ENCODE measurements at places on chromosomes 1 and 21.

DNA sequence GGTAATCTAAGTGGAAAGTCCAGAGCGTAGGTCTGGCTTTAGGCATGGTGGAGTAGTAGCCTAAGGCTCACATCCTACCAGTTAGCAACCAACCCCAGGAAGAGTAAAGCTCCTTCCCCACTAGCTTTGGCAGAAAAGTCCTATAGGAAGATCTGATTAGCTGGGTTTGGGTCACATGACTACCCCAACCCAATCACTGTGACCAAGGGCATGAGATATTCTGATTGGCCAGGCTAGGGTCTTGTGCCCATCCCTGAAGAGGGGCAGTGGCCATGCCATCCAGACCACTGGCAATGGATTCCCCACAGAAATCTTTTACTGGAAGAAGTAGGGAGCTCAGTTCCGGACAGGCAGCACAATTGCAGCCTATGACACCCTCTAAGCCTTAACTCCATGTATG is 58.6 kb upstream of the CD34 start:
- H3K4me1 ChIP-seq = no peaks in the 10 kb centered on the region
- DNase-seq = no peak
- H3K36me3 ChIP-seq = no peaks in the 10 kb centered on the region
- H3K27ac ChIP-seq = no peak overlapping the region
- H3K27me3 ChIP-seq = no peaks in the 10 kb centered on the region

DNA sequence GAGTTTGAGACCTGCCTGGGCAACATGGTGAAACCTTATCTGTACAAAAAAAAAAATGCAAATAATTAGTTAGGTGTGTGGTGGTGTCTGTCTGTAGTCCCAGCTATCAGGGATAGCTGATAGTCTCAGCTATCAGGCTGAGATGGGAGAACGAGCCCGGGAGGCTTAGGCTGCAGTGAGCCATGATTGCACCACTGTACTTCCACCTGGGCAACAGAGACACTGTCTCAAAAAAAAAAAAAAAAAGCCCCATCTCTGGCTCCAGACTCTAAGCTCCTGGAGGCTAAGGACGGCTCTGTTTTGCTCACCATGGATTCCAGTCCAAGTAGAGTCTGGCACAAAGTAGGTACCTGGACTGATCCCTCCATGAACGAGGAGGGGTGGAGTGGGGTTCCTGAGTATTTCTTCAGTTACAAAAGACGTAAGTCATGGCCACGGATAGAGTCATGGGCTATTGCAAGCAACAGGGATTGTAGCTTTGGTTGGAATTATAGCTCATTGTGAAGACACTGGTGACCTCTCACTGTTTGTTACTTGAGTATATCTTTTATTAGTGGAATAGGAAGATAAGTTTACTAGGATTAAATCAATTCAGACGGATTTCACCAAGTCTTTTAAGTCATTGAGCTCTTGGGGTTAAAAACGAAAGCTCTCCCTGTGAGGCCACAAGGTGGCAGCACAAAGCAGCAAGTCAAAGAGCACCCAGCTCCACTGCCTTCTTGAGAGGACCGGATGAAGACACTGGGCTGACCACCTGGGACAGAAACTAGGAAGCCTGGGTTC is 35.6 kb upstream of the TMEM61 start:
- no peaks in the 10 kb centered on the region for H3K36me3 ChIP-seq
- no peak overlapping the region for H3K4me3 ChIP-seq
- peak; percentile 77 for DNase-seq
- no peaks in the 10 kb centered on the region for H3K4me1 ChIP-seq
- no peak overlapping the region for H3K27ac ChIP-seq
- no peaks in the 10 kb centered on the region for H3K27me3 ChIP-seq

DNA sequence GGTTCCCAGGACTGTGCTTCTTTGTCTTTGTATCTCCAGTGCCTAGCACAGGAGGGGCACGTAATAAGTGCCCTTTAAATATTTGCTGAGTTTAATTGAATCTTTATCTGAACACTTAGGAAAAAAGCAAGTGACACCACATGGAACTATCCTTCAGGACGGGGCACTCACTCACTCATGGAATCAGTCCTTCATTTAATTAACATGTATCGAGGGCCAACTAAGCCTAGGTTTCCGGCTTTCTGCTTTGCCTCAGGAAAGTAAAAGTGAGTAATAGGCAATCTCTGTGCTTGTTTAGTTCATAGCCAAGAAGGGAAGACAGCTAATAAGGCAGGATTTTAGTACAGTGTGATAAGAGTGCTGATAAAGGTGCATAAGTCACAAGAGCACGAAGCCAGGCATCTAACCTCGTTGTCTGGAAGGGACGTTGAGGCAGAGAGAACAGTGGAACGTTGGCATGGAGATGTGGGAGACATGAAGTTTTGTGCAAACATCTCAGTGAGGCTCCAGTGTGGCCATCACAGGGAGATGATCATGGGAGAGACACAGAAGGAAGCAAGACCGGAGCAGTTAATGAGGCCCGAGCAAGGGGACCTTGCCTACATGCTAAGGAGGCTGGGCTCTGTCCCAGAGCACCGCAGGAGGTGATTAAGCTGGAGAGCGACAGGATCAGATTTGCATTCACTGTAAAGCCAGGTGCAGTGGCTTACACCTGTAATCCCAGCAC is 54.1 kb upstream of the TRIM67 start:
- no peak for DNase-seq
- H3K36me3 ChIP-seq = no peaks in the 10 kb centered on the region
- H3K27me3 ChIP-seq = no peaks in the 10 kb centered on the region
- no peaks in the 10 kb centered on the region for H3K4me1 ChIP-seq
- no peak overlapping the region for H3K4me3 ChIP-seq
- H3K27ac ChIP-seq = no peak overlapping the region

DNA sequence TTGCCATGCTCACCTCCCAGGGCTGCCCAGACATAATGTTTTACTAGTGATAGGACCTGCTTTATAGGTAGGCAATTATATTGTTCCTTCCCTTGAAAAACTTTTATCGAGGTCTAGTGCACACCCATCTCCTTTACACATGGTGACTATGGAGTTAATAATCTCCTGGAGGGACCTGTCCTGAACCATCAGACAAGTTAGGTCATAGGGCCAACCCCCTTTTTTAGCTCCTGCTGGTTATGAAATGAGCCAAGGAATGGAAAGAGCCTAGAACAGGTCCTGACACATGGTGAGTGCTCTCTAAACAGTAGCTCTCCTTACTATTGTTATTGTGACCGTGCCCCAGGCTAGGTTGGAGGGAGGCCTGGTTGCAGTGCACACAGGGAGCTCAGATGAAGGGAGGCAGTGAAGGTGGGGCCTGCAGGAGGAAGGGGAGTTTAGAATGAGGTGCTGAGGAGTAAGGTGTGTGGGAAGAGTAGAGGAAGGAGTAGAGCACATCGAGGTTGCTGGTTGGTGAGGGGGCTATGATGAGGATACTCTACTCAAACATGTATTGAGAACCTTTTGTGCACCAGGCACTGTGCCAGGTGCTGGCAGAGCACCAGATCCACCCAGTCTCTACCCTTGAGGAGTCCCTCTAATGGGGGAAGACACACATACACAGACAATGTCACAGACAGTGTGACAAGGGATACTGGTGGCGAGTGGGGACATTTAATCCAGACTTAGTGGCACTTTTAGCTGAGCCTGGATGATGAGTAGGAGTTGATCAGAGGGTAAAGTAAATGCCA is 14.1 kb upstream of the LMNA start:
- no peak for DNase-seq
- no peak overlapping the region for H3K4me3 ChIP-seq
- no peaks in the 10 kb centered on the region for H3K36me3 ChIP-seq
- peaks cover 19% of the 10 kb centered on the region for H3K4me1 ChIP-seq
- no peaks in the 10 kb centered on the region for H3K27me3 ChIP-seq

GRCh38 chr1:172745014-172745413 is 86.1 kb downstream of the FASLG start:
- no peak overlapping the region for H3K27ac ChIP-seq
- DNase-seq = peak; percentile 81
- no peak overlapping the region for H3K4me3 ChIP-seq

DNA sequence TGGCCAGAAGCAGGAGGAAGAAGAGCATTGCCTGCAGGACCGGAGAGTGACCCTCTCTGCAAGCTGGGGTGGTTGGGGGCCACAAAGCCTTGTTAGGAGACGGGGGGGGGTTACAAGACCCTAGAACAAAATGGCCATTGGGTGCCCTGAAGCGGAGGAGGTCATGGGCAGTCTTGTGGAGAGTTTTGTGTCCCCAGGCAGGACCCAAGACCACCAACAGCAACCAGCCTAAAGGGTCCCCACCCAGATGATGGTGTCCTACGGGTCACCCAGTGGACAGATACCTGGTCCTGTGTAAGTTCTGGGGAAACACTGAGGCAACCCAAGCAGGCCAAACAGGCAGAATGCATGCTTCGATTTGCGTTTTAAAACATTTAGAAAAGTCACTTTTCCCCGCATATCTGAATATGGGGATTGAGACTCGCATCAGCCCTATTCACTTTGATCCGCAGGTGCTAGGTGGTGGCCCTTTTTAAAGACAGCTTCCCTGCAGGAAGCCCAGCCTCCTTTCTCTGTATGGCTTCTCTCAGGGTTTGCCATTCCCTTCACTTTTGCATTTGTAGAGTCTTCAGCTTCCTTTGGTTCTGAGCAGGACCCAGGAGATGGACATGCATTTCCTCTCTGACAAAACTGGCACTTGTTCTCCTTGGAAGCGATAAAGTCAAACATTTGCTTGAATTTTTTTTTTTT is 21.1 kb downstream of the GNG4 start:
- H3K4me3 ChIP-seq = no peak overlapping the region
- H3K36me3 ChIP-seq = no peaks in the 10 kb centered on the region
- no peaks in the 10 kb centered on the region for H3K27me3 ChIP-seq
- peaks cover 3% of the 10 kb centered on the region for H3K4me1 ChIP-seq
- no peak overlapping the region for H3K27ac ChIP-seq

- H3K36me3 ChIP-seq = no peaks in the 10 kb centered on the region
- H3K27me3 ChIP-seq = peaks cover 32% of the 10 kb centered on the region
- 0 out of 2 replicates have a peak, but pooled peaks cover 8% of the 10 kb centered on the region for H3K4me1 ChIP-seq
- H3K27ac ChIP-seq = no peak overlapping the region
- DNase-seq = no peak
Measured at GRCh38 chr21:41501919-41502318, 6.0 kb downstream of the TMPRSS2 start.

DNA sequence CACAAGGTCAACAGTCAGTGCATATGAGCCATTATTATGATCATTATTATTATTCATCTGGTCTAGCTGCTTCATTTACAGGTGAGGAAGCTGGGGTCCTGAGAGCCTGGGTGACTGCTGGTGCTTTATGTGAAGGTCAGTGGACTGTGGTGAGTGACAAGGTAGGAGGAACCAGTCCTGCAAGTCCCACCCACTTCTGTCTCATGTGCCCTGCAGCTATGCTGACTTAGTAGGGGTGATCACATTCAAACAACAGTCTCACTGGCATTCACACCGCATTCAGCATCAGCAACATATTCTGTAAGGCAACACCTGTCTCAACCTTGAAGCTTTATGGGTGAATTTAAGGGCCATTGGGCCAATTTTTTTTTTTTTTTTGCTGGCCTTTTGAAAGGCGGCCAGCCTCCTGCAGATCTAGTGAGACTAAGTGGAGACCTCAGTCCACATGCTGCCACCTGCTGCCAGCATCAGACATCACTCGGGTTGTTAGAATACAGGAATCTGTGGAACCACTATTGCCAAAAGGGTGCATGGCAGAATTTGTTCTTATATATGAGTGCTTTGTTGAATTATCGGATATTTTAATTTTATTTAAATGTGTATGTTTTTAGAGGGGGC is 59.9 kb upstream of the CACNA1E start:
- H3K27ac ChIP-seq = no peak overlapping the region
- no peaks in the 10 kb centered on the region for H3K4me1 ChIP-seq
- no peaks in the 10 kb centered on the region for H3K27me3 ChIP-seq
- H3K36me3 ChIP-seq = no peaks in the 10 kb centered on the region
- no peak overlapping the region for H3K4me3 ChIP-seq

DNA sequence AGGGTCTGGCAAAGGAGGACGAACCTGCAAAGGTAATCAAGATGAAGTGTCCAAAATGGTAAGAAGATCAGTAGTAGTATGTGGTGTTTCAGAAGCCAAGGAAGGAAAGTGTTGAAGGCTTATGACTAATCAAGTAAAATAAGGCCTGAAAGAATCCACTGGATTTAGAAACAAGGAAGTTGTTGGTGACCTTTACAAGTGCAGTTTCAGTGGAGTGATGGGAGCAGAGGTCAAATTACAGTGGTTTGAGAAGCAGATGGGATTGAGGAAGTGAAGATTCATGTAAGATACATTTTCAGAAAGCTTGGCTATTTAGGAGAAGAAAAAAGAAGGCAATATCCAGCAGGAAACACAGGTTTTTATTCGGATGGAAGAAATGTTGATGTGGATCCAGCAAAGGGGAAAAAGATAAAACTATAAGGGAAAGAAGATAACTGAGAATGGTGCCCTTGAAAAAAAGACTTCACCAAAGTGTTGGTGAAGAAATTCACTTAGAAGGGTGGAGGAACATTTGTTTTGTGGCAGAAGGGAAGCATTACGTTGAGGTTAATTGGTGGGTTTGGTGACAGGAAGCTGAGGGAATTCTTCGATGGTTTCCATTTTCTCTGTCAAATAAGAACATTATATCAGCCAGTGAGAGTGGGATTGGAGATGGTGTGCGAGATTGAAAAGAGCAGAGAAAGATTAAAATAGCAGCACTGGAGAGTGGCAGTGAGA is 2.1 kb downstream of the ARMH1 start:
- H3K27me3 ChIP-seq = no peaks in the 10 kb centered on the region
- no peak for DNase-seq
- peaks cover 36% of the 10 kb centered on the region for H3K4me1 ChIP-seq
- H3K4me3 ChIP-seq = no peak overlapping the region
- no peaks in the 10 kb centered on the region for H3K36me3 ChIP-seq

- H3K4me3 ChIP-seq = no peak overlapping the region
- H3K4me1 ChIP-seq = no peaks in the 10 kb centered on the region
- no peaks in the 10 kb centered on the region for H3K27me3 ChIP-seq
Measured at GRCh38 chr21:17929510-17929909, 110.4 kb upstream of the C21orf91 start.

DNA sequence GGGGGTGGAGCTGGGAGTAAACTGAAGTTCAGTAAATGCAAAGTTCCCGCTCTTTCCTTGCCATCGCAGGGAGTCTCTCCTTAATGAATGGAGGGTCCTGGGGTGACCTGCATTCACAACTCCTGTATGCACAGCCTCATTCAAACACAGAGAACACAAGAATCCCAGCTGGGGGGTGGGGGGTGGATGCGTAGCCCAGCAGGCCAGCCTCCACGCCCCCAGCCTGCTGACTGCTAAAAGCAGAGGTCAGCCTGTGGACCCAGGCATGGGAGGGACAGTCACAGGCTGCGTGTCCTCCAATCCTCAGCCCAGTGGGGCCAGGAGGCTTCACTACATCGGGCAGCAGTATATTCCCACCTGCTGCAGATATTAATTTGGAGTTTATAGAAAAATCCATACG is 263.1 kb downstream of the GRIK3 start:
- no peaks in the 10 kb centered on the region for H3K4me1 ChIP-seq
- no peak for DNase-seq
- H3K27me3 ChIP-seq = peaks cover 91% of the 10 kb centered on the region
- no peak overlapping the region for H3K27ac ChIP-seq
- H3K36me3 ChIP-seq = no peaks in the 10 kb centered on the region
- H3K4me3 ChIP-seq = no peak overlapping the region

- H3K4me1 ChIP-seq = no peaks in the 10 kb centered on the region
- DNase-seq = no peak
- H3K27ac ChIP-seq = no peak overlapping the region
- no peaks in the 10 kb centered on the region for H3K27me3 ChIP-seq
Measured at GRCh38 chr1:117113199-117113598, 8.3 kb downstream of the TRIM45 start.

- no peaks in the 10 kb centered on the region for H3K36me3 ChIP-seq
- H3K27ac ChIP-seq = no peak overlapping the region
- no peaks in the 10 kb centered on the region for H3K27me3 ChIP-seq
- H3K4me1 ChIP-seq = no peaks in the 10 kb centered on the region
Measured at GRCh38 chr1:178500936-178501554, 4.3 kb upstream of the CLEC20A start.

- no peaks in the 10 kb centered on the region for H3K36me3 ChIP-seq
- H3K27me3 ChIP-seq = 0 out of 2 replicates have a peak, but pooled peaks cover 6% of the 10 kb centered on the region
- no peak overlapping the region for H3K4me3 ChIP-seq
- DNase-seq = no peak
- no peak overlapping the region for H3K27ac ChIP-seq
Measured at GRCh38 chr1:26373789-26374188, 1.2 kb upstream of the ZNF683 start.
